CD4-positive, alpha-beta memory T cell (primary cell): ENCODE measurements at places on chromosomes 12 and 14. TPM values are rescaled to one million over a fixed set of nuclear protein-coding genes. Genes with fewer than 3 reads are reported as not detected.
A peak's percentile ranks its signal among the peaks of the same experiment; 100 is the strongest.

GRCh38 chr12:63151623-63152320 is 771 bp upstream of the AVPR1A start:
- no peak for DNase-seq

DNA sequence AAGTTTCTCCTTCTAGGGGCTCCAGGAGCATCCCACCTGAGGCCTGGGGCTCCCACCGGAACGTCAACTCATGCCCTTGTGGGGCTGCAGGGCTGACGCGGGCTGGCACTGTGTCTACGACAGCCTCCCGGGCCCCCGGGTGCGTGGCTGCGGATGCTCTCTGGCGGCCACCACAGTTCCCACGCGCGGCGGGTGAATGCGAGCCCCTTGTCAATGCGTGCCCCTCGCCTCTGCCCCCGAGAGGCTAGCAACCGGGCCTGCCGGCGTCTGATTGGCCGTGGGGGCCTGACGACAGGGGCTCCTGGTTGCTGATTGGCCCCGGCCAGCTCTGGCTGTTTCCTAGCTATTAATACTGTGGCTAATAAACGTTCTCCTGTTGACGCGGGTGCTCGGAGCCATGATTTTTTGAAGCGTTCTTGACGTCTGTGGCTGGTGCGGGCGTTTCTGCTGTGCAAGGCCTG is 1.8 kb upstream of the MEG3 start:
- DNase-seq, result no peak

- no peak for DNase-seq
These were observed 705.1 kb downstream of the MED13L start for GRCh38 chr12:115572440-115572839.

- no peak for DNase-seq
These were observed 3.6 kb upstream of the TPI1 start for GRCh38 chr12:6863586-6864321.

DNA sequence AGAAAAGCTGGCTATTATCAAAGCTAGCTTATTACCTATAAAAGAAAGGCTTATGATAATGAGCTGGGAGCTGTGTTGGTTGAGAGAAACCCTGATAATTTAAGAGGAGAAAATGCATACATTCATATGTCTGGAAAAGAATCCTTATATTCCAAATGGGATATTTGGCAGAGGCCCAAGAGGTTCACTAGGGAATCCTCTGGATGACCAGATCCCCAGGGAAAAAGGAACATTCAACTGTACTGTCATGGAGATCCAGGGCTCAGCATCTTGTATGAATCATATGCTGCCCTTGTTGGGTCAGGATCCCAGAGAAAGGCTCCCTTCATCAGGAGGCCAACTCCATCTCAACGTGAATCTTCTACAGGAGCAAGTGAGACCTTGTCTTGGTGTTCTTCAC is 16.6 kb upstream of the FBXO34 start:
- no peak for DNase-seq

GRCh38 chr12:109331301-109331952 is 16.3 kb upstream of the MYO1H start:
- no peak for DNase-seq

DNA sequence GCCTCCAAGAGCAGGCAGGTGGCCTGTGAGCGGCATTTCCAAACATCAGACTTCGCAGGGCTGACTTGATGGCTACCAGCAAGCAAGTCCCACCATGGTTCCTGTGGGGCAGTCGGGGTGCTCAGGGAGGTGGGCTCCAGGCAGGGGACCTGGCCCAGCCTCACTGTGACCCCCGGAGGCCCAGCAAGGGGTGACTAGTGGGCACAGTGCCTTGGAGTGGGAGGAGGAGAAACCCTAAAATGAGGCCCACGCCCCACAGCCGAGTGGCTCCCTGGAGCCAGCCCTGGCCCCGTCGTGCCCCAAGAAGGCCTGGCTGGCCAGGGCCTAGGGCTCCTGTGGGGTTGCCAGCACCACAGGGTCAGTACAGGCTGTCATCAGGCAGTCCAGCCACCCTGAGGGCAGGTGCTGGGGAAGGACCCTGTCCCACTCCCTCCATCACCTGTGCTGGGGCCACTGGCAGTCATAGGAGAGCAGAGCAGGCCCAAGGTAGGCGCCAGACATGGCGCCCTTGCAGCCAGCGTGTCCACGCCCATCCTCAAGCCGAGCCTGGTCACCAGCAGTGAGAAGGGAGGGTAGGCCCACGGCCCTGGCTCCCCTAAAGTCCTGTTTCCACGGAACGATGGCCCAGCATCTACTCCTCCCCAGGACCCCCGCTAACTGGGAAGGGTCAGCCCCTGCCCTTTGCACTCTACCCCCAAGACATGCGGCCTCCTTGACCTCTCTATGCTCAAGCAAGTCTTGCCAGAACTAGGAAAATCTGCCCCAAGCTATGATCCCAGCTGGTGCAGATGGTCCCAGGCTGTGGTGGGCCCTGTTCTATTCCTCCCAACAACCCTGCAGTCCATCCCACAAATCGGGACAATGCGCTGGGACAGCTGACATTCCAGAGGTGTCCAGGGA is 144.2 kb upstream of the C14orf180 start:
- DNase-seq, result no peak

CD4 gene
- 285 TPM for total RNA-seq

HOXC12 gene
- total RNA-seq, result not detected

GRCh38 chr12:4849115-4849541 is 60.6 kb upstream of the KCNA1 start:
- no peak for DNase-seq

GRCh38 chr14:87994974-87995373 is 2.0 kb upstream of the GALC start:
- peak; percentile 45 for DNase-seq

- DNase-seq, result no peak
These were observed 46.7 kb downstream of the HSPB8 start for GRCh38 chr12:119225454-119225853.

PMEL gene
- not detected for total RNA-seq

- no peak for DNase-seq
These were observed 351.3 kb upstream of the KITLG start for GRCh38 chr12:88931598-88931997.

DNA sequence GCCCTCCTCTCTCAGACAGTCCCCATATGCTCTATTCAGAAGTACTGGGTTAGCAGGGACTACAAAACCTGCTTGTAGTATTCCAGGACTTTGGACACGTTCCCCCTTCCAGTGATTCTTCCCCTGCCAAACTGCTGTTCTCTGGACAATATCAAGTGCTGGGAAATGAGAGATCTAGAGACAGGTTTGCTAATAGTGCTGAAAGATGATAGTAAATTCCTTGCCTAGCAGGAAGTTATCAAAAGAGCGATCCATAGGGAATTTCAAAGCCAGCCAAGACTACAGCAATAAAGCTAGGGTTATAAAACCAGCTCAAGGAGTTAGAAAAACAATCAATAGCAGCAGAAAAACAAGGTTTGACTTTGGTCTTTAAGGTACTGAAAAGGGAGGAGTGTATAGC is 15.2 kb downstream of the SLC7A8 start:
- DNase-seq, result no peak

GRCh38 chr12:111457577-111457976 is 51.9 kb downstream of the SH2B3 start:
- no peak for DNase-seq

DNA sequence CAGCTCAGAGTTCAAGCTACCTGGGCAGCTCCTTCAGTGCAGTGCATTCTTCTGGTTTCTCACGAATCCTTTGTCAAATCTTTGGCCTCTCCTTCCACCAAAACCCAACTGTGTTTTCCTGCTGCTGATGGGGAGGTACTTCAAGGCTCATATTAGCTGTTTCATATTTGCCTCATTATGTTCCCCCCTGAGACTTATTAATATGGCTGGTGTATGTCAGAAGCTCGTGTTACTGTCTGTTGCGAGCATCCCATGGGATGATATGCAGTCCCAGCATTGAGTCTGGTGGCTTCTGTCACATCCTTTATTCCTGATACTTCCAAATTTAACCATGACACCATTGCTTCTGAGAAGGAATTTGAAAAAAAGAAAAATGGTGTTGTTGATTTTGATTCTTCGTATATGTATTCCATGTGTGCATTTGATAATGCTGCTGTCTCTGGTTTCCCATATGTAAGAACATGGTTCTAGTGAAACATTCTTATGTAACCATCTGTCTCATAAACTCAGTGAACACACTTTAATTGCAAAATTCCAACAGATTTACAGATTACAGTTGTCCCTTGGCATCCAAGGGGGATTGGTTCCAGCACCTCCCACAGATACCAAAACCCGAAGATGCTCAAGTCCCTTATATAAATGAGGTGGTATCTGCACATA is 149.1 kb downstream of the KICS2 start:
- no peak for DNase-seq

DNA sequence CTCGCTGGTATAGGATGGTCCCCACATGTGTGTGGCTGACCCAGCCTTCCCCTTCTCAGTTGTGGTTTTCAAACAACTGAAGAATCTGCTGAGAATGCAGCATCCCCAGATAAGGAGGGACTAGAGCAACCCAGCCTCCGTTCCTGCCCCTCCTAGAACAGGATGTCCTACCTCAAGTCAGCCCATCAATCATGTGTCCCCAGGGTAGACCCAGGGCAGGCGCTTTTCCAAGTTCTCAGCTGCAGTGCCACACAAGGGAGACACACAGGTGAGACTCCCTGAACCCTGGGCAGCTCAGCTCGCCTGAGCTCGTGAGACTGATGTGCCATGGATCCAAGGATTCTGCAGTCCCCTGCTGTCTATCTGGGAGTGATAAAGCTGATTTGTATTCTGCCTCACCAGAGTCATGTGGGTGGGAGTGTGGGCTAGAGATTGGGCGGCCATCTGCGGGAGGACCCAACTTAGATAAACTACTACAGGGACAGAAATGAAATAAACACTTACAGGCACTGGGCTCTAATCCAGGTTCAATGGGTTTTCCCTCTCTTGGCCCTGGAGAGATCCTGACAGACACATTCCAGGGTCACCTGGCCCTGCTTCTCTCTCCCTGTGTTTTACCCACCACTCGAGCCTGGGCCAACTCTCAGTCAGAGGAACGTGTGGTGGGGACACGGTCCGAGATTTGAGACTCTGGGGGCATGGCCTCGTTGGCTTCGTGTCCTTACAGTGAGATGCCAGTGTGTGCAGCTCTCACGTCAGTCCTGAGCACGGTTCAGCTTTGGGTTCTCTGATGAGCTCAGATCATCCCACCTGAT is 303.5 kb upstream of the SFSWAP start:
- DNase-seq, result no peak

- no peak for DNase-seq
These were observed 25.7 kb downstream of the TBC1D15 start for GRCh38 chr12:71865166-71865713.

GRCh38 chr12:64735442-64735841 is 23.8 kb downstream of the GNS start:
- no peak for DNase-seq

DNA sequence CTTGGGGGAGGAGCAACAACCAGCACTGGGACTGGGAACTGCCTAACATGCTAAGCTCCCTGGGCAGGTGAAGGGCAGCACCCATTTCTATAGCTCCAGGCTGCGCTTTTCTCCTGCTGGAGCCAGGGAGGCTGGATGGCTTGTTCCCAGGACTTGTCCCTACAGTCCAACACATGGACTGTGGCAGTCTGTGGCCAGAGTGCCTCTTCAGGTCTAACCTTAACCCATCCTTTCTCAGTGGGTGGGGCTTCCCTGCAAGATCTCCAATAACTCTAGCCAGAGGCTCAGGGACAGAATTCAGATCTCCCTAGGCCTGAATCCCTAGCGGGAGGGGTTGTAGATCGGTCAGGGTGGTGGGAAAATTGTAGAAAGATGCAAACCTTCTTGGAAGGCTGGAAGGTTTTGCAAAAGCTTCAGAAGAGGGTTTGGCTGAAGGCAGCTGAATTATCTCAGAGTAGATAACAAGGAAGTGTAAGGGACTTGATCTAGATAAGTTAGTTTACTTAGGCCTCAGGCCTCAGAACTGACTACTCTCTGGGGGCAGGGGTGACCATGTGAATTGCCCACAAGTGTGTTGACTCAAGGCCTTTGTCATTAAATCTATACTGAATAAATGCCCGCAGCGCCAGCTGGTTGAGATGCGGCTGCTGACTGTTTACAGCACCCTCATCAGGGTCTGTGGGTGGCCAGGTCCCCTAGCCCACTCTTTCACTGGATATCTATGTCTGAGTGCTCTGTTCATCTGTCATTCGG is 60.7 kb downstream of the SSPN start:
- DNase-seq, result no peak

GRCh38 chr12:79262938-79263337 is 398.4 kb downstream of the SYT1 start:
- DNase-seq, result no peak

SOAT2 gene
- 0.26 TPM for total RNA-seq

MANSC4 gene
- not detected for total RNA-seq

GRCh38 chr12:31362115-31362758 is 36.3 kb upstream of the SINHCAF start:
- DNase-seq, result no peak

CDK2 gene
- total RNA-seq, result 17.5 TPM

CCDC184 gene
- 0.47 TPM for total RNA-seq

DNA sequence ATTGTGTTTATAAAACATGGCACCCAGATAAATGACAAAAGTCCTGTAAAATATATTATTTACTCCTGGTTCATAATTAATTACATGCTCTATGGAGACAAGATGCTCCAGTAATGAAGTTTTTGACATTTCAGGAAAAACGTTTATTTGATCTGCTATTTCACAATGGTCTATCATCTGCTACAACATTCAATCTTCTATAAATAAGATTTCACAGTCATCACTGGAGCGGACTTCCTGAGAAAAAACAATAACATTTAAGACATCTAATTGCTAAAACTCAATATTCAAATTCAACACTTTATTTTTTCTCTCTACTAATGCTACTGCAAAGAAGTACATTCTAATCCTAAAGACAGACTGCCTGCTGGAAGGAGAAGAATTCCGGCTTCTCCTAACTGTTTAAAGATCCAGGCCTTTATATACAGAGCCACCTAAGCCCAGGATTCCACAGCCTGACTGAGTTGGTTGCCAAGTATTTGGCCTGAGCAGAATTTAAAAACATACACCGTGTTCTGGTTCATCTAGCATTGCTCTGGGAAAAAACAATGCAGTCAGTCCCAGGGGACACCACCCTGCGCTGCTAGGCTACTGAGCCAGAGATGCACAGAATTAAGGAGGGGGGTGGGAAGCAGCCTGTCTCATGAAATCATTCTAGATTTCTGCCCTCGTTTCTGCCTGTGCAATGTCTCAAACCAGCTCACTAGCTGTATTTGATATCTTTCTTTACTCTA is 58.0 kb downstream of the TMTC1 start:
- no peak for DNase-seq

GRCh38 chr14:22850944-22851764 is 14.8 kb downstream of the MMP14 start:
- DNase-seq, result no peak

- DNase-seq, result no peak
These were observed 24.0 kb downstream of the TMEM132C start for GRCh38 chr12:128290938-128291337.

- no peak for DNase-seq
These were observed 505.0 kb upstream of the FLRT2 start for GRCh38 chr14:85024931-85025330.

GRCh38 chr14:36510874-36511273 is 9.2 kb downstream of the NKX2-1 start:
- no peak for DNase-seq

DNA sequence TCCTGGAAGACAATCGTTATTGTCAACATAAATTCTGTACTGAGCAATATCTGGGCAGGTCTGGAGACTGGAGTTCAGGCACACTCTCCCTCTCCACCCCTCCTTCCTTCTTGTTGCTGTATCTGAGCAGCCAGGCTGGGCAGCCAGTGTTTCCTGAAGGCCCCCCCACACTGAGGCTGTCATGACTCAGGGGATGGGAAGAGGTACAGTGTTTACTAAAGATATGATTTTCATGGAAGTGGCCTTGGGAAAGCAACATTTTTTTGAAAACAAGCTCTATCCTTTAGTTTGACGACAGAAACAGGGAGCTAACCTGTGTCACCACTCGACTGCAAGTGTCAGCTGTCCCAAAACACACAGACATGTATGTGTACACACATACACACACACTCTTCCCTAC is 1485.4 kb upstream of the TMEM132C start:
- no peak for DNase-seq
